RPMI8226 (cell line): ENCODE measurements at places on chromosomes 4 and X.
A peak's percentile ranks its signal among the peaks of the same experiment; 100 is the strongest.

GRCh38 chr4:88724406-88724805 is 26.8 kb upstream of the NAP1L5 start:
- DNase-seq: no peak

GRCh38 chrX:70139736-70140135 is 6.5 kb downstream of the IGBP1 start:
- DNase-seq: no peak

- no peak for DNase-seq
Measured at GRCh38 chr4:87838205-87838604, 5.4 kb downstream of the MEPE start.

DNA sequence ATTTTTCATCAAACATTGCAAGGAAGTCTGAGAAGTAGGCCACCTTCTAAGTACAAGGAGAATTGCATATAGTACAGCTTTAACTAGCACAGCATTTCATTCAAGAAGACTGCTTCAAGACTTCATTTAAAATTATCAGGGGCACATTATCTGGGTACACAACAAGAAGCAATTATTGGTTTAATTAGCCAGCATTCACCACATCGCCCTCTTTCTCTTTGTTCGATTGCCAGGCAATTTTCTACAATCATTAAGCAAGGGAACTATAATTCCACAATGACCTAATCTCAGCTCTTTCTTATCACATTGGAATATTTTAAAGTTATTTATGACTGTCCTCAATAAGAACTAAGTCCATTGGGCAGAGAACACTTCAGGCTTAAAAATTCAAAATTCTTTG is 1347.1 kb upstream of the PABPC4L start:
- DNase-seq: no peak

DNA sequence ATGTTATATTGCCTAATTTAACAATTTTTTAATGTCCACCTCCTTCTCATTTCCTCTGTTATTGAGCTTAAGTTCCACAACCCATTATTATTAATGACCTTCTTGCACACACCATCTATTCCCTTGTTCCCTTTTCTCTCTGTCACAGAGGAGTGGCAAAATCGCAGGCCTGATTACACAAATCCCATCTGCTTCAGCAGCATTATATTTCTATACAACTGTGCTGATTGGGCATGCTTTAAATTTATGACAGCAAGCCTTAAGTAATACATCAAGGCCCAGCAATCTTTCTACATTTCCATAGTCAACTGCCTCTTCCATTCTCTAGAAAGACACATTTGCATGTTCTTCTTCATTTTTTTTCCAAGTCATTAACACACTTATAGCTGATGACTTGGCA is 423.8 kb downstream of the PRDM5 start:
- no peak for DNase-seq

DNA sequence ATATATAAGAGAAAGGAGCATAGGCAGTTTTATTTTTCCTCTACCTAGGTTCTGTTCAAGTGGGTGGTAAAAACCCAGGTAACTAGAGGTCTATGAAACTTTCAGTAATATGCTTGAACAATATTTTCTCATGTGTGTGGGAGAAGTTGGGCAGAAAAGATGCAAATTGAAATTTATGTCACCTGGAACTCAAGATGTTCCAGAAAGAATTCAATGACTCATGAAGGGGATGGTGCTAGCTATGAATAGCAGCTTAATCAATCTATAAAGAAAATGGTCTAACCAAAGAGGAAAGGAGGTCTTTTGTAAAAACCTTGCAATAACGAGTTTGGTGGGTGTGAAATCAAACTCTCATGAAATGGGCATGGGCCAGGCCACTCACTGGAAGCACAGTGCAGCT is 263.8 kb downstream of the INPP4B start:
- DNase-seq: no peak

- DNase-seq: no peak
Measured at GRCh38 chrX:14936561-14936960, 63.3 kb downstream of the MOSPD2 start.

- no peak for DNase-seq
Measured at GRCh38 chr4:139525414-139525813, 30.6 kb downstream of the SETD7 start.

DNA sequence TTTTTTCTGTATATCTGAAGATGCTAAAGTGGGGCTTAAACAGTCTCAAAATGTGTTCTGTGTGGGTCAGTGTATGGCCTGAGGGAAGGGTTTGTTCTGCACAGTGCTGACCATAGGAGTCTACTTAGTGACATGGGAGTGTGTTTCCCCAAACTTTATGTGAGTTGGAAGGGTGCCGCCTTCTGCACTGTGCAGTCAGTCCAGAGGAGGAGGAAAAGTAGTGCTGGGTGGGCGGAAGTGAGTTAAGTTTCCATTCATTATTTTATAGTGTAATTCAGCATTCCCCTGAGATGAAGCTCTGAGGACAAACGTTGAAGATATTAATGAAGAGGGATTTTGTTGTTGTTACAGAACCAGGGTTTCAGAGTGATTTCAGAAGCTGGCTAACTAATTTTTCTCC is 2.9 kb downstream of the CHST7 start:
- no peak for DNase-seq

GRCh38 chrX:154750301-154751202 is at the start of gene GAB3:
Gene GAB3, minus strand, starts transcription at chrX:154751077. Its CDS starts 52 bp downstream, at chrX:154751025.
- peak; percentile 72 for DNase-seq

DNA sequence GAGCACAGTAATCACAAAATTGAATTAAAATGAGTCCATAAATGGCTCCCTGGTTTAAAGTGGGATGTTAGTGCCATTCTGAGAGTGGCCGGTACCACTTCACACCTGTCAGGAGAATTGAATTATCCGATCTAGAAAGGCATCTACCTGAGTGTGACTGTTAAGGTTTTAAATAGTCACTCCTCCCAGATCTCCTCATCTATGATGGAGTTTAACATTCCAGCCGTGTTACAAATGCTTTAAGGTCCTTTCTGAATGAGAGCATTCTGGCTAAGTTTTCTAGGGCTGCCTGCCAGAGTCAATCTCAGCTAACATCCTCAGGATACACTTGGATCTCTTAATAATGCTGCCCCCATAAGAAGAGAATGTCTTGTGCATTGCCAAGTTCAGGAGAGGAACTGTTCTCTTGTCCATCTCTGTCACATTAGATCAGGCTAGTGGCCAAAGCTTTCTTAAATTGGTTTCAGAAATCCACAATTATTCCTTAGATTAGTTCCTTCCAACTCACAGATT is 231.1 kb downstream of the SLC39A8 start:
- no peak for DNase-seq

DNA sequence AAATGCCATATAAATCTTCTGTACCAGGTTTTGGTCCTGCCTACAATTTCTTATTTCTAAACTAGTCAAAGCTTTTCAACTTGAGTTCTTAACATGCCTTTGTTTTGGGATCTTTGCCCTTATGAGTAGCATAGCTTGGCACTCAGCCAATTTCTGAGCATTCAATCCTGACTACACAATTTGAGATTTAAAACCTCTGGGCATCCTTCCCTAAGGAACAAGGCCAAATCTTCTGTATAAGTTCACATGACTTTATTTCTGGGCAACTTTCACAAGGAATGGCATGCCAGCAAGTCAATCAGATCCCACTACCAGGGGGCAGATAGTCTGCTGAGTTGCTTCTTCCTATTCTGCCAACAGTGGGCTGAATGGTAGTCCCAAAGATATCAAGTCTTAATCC is 254.2 kb downstream of the ADAMTS3 start:
- no peak for DNase-seq

- DNase-seq: no peak
Measured at GRCh38 chr4:83810428-83810827, 274.5 kb downstream of the GPAT3 start.
